PC-3 (cell line): ENCODE measurements at places on chromosomes 3 and 15. TPM values are rescaled to one million over a fixed set of nuclear protein-coding genes. Genes with fewer than 3 reads are reported as not detected.
A peak's percentile ranks its signal among the peaks of the same experiment; 100 is the strongest.

IL12A gene
- 6.5 and 8.3 TPM in 2 replicates for total RNA-seq

- H3K36me3 ChIP-seq: no peaks in the 10 kb centered on the region
- no peak for DNase-seq
- no peak overlapping the region for H3K27ac ChIP-seq
- no peak overlapping the region for H3K4me3 ChIP-seq
- no peaks in the 10 kb centered on the region for H3K27me3 ChIP-seq
Observed at GRCh38 chr15:35394416-35394815, 151.5 kb downstream of the DPH6 start.

LRTM1 gene
- not detected in 2 replicates for total RNA-seq

DNA sequence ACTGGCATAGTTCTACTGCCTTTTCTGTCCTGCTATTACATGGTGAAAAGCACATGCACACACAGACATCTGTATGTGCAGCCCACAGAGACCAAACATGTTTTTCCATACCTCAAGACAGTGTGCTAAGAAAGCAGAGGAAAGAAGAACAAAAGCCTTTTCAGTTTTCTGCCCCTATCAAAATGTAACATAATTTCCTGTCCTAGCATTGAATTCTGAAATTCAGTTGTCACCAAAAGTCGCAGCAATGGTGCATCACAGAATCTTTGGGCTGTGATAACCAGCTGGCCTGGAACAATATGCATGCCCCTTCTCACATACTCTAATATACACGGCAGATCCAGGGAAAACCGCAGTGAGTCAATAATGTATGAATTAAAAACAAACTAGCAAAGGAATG, 153.8 kb upstream of the RAP2B start:
- no peak overlapping the region for H3K4me3 ChIP-seq
- no peaks in the 10 kb centered on the region for H3K36me3 ChIP-seq
- H3K27ac ChIP-seq: no peak overlapping the region
- no peak for DNase-seq
- no peaks in the 10 kb centered on the region for H3K27me3 ChIP-seq

WNT5A gene
- total RNA-seq: 21.8 and 28.5 TPM in 2 replicates

- H3K4me3 ChIP-seq: peak within 1 kb of the TSS; percentile 77
- H3K27me3 ChIP-seq: no peaks in the 10 kb centered on the region
- peak; percentile 91 for DNase-seq
- H3K4me1 ChIP-seq: peaks cover 20% of the 10 kb centered on the region
- H3K36me3 ChIP-seq: peaks cover 4% of the 10 kb centered on the region; the same call in 1 of the 2 replicates
Observed at GRCh38 chr3:126475413-126476114, at the start of gene ZXDC. Gene ZXDC, minus strand, starts transcription at chr3:126475891. Its CDS starts 26 bp downstream, at chr3:126475865.

CFAP92 gene
- total RNA-seq: 0.33 TPM in 1 of 2 replicates, not detected in the other

GRCh38 chr3:125440559-125440955, 65.4 kb upstream of the ZNF148 start:
- H3K36me3 ChIP-seq: no peaks in the 10 kb centered on the region
- 0 out of 2 replicates have a peak, but pooled peaks cover 2% of the 10 kb centered on the region for H3K4me1 ChIP-seq
- H3K27me3 ChIP-seq: no peaks in the 10 kb centered on the region
- no peak overlapping the region for H3K27ac ChIP-seq
- peak; percentile 27 for DNase-seq

DNA sequence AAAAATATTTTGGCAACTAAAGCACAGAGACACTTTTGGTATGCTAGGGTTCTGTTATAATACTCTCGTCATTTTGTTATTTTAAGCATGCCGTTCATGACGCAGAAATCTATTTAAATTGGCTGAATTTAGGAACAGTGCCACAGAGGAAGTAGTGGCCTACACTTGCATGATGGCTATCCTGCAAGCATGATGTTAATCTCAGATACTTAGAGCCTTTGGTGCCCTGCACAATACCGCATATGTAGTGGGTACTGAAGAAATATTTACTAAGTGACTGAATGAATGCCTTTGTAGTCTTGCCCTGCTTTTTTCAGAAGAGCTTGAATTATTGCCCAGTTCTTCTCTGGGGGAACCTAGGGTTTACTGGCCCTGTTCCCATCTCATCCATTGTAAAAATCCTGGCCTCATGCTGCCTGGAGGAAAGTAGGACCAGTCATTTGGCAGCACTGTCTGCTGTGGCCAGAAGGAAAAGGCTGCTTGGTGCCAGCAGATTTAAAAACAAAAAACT, 79.0 kb downstream of the SERPINI1 start:
- H3K4me3 ChIP-seq: no peak overlapping the region
- peak; percentile 80 for DNase-seq
- peaks cover 45% of the 10 kb centered on the region for H3K4me1 ChIP-seq
- H3K27me3 ChIP-seq: no peaks in the 10 kb centered on the region
- H3K36me3 ChIP-seq: no peaks in the 10 kb centered on the region

- H3K36me3 ChIP-seq: no peaks in the 10 kb centered on the region
Observed at GRCh38 chr3:99526921-99527320, 111.5 kb upstream of the COL8A1 start.

GRCh38 chr3:114025451-114025850, 30.9 kb downstream of the CCDC191 start:
- no peak overlapping the region for H3K4me3 ChIP-seq
- H3K27ac ChIP-seq: no peak overlapping the region
- DNase-seq: no peak
- H3K36me3 ChIP-seq: no peaks in the 10 kb centered on the region
- no peaks in the 10 kb centered on the region for H3K27me3 ChIP-seq

CASR gene
- not detected in 2 replicates for total RNA-seq

DNA sequence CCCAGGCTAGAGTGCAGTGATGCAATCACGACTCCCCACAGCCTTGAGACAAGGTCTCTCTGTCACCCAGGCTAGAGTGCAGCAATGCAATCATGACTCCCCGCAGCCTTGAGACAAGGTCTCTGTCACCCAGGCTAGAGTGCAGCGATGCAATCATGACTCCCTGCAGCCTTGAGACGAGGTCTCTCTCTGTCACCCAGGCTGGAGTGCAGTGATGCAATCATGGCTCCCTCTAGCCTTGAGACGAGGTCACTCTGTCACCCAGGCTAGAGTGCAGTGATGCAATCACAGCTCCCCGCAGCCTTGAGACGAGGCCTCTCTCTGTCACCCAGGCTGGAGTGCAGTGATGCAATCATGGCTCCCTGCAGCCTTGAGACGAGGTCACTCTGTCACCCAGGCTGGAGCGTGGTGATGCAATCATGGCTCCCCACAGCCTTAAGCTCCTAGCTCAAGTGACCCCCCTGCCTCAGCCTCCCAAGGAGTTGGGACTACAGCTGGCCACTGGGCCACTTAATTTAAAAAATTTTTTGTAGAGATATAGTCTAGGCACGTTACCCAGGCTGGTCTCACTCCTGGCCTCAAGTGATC, 26.1 kb downstream of the TFRC start:
- H3K36me3 ChIP-seq: peaks cover 82% of the 10 kb centered on the region
- H3K27me3 ChIP-seq: no peaks in the 10 kb centered on the region
- no peak overlapping the region for H3K27ac ChIP-seq
- H3K4me3 ChIP-seq: no peak overlapping the region
- no peaks in the 10 kb centered on the region for H3K4me1 ChIP-seq

DNA sequence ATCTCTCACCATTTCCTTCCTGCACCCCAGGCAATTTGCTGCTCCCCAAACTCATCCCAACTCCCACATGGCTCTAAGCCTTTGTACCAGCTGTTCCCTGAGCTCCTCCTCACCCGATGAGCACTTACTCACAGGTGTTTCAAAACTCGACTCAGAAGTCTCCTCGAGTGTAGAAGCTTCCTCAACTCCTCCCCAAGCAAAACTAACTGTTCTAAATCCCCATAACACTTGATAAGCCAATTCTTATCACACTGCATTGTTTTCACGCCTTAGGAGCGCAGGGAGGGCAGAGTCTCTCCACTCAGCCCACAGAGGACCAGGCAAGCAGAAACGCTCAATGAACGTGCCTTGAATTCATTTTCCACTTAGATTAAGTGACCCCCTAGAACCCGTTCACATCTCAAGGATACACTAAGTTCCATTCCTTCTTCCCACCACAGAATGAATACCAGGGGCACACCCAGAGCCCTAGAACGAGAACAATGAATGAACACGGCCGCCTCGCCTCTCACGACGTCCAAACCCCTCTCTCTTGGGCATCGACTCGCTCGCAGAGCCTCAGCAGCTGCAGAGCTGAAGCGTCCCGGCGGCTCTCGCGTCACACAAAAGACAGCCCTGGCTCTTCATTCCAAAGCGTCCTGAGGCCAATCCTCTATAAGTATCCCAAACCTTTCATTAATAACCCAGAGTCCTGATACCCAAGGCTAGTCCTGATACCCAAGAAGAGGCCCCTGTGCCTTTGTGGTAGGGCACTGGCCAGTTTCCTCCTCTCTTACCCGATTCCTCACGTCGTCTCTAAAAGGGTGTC, 1.1 kb downstream of the RAF1 start:
- H3K27ac ChIP-seq: peak overlapping the region; percentile 85
- no peaks in the 10 kb centered on the region for H3K27me3 ChIP-seq
- peak; percentile 45 for DNase-seq
- H3K36me3 ChIP-seq: no peaks in the 10 kb centered on the region
- H3K4me1 ChIP-seq: peaks cover 34% of the 10 kb centered on the region
- H3K4me3 ChIP-seq: peak overlapping the region; percentile 92

- H3K4me3 ChIP-seq: no peak overlapping the region
- peaks cover 4% of the 10 kb centered on the region; the same call in 1 of the 2 replicates for H3K36me3 ChIP-seq
- H3K27ac ChIP-seq: no peak overlapping the region
- no peak for DNase-seq
Observed at GRCh38 chr3:194294895-194295214, 56.3 kb downstream of the CPN2 start.

- no peaks in the 10 kb centered on the region for H3K4me1 ChIP-seq
- no peaks in the 10 kb centered on the region for H3K36me3 ChIP-seq
- no peaks in the 10 kb centered on the region for H3K27me3 ChIP-seq
- no peak overlapping the region for H3K4me3 ChIP-seq
- no peak for DNase-seq
Observed at GRCh38 chr15:76553564-76553963, 217.0 kb downstream of the ISL2 start.

GRCh38 chr15:61200626-61201025, 28.5 kb downstream of the RORA start:
- no peak overlapping the region for H3K4me3 ChIP-seq
- H3K27me3 ChIP-seq: peaks cover 30% of the 10 kb centered on the region
- no peak for DNase-seq
- H3K4me1 ChIP-seq: no peaks in the 10 kb centered on the region
- no peak overlapping the region for H3K27ac ChIP-seq

GRCh38 chr3:78994174-78995027, 773.4 kb downstream of the ROBO1 start:
- H3K27me3 ChIP-seq: no peaks in the 10 kb centered on the region
- peak; percentile 34 for DNase-seq
- H3K36me3 ChIP-seq: no peaks in the 10 kb centered on the region
- H3K27ac ChIP-seq: peak overlapping the region; percentile 37
- H3K4me3 ChIP-seq: no peak overlapping the region

DNA sequence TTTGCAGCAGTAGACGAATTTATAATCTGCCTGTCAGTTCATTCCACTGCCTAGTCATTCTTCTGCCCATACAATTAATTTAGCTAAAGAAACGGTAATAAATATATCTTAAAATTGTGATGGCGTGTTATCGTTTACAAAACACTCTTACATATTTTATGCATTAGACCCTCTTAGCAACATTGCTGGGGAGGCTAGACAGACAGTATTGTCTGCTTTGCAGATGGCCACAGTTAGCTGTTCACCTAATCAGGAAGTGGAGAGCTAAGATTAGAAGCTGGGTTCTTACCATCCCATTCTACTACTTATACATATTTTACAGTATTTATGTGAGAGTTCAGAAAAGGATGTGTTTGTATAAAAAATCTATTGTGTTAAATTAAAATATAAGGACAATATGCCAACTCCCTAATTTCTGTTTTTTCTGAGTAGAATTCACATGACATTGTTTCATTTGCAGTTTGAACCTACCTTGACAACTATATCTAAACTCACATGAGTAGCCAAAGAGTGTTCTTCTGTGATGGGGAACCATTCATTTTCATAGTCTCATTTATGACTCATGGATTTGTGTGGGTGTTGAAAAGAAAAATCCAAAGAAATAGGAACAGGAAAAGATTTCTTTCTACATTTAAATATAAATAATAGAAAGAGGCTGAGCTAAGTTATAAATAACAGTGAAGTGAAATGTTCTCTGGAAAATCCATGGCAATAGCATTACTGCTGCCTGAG, 41.7 kb upstream of the C3orf80 start:
- no peaks in the 10 kb centered on the region for H3K4me1 ChIP-seq
- no peaks in the 10 kb centered on the region for H3K27me3 ChIP-seq
- H3K4me3 ChIP-seq: no peak overlapping the region
- H3K27ac ChIP-seq: no peak overlapping the region
- no peak for DNase-seq

GRCh38 chr3:10010878-10011465, 15.3 kb upstream of the FANCD2 start:
- peaks cover 29% of the 10 kb centered on the region for H3K4me1 ChIP-seq
- no peak overlapping the region for H3K27ac ChIP-seq
- peak overlapping the region; percentile 90 for H3K4me3 ChIP-seq
- no peaks in the 10 kb centered on the region for H3K36me3 ChIP-seq
- H3K27me3 ChIP-seq: no peaks in the 10 kb centered on the region
- DNase-seq: peak; percentile 96

DNA sequence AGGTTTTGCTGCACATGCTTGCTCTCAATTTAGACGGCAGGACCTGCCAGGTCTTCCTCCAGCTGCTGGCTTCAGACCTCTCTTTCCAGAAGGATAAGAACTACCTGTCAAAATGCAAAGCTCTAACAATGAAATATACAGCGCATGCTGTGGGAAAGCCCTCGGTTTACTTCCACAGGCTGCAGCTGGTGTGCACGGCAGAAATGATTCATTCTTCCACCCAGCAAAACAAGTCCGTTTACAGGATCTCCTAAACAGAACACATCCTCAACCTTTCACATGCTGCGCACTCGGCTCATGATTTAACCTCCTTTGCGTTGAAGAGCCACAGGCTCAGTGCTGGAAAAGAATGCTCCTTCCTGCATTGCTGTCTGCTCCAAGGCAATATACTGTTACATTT, 92.4 kb upstream of the WNT5A start:
- H3K4me3 ChIP-seq: no peak overlapping the region
- H3K4me1 ChIP-seq: no peaks in the 10 kb centered on the region
- H3K36me3 ChIP-seq: no peaks in the 10 kb centered on the region
- no peak overlapping the region for H3K27ac ChIP-seq
- no peaks in the 10 kb centered on the region for H3K27me3 ChIP-seq

SUCNR1 gene
- not detected in 2 replicates for total RNA-seq

GRCh38 chr3:23162934-23163333, 40.2 kb upstream of the UBE2E2 start:
- no peaks in the 10 kb centered on the region for H3K27me3 ChIP-seq
- H3K4me3 ChIP-seq: no peak overlapping the region
- H3K4me1 ChIP-seq: peaks cover 43% of the 10 kb centered on the region
- peak; percentile 75 for DNase-seq
- peak overlapping the region; percentile 37; the same call in 1 of the 2 replicates for H3K27ac ChIP-seq

- no peak for DNase-seq
- no peaks in the 10 kb centered on the region for H3K27me3 ChIP-seq
- H3K4me1 ChIP-seq: no peaks in the 10 kb centered on the region
Observed at GRCh38 chr3:26068890-26069289, 279.0 kb downstream of the OXSM start.

ERICH6 gene
- total RNA-seq: not detected in 2 replicates
